ENCODE measurements at places on chromosomes 7 and 10.

DNA sequence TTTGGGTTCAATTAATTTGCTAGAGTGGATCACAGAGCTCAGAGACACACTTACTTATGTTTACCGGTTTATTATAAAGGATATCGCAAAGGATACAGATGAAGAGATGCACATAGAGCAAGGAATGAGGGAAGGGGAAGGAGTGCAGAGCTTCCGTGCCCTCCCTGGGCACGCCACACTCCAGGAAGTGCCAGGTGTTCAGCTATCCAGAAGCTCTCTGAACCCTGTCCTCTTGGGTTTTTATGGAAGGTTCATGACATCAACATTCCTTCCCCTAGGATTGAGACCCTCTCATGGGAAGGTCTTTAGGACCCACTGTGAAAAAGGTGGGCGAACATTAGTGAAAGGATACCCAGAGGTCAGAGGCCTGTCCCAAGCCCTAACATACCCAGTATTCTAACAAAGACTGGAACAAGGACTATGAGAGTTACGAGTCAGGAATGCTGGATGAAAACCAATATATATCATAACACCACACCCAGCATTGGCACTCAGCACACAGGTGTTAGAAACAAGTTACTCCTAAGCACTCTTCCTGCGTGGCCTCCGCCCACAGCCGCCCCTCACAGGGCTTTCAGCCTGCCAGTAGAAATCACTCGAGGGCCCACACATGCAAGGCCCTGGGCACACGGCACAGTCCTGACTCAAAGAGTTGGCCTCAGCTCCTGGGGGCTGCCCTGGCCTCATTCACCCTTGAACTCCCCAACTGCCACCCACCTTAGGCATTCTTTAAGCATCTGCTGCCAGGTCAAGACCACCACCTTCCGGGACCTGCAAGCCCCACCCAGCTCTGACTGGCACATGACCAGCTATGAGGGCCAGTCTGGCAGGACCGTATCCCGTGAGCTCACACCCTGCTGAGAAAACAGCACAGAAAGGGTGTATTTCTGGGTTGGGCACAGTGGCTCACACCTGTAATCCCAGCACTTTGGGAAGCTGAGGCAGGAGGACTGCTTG, 5.6 kb upstream of the AIFM2 start:
- no peak overlapping the region for H3K4me3 ChIP-seq
- no peak overlapping the region for H3K27ac ChIP-seq

DNA sequence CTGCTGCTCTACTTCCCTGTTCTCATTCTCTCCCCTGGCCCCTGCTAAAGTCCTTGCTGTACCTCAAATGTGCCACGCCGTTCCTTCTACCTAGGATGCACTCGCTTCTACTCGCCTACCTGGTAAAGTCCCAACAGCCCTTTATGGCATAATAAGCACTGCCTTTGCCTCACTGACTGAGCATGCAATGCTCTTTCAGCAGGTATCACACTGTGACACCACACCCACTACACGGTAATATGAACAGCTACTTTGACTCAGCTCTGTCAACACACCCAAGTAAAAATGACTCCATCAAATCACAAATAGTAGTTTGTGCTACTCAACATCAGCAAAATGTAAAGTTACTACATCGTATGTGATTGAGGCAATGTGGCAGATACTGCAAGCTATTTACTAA, 37.6 kb downstream of the FAM204A start:
- H3K27ac ChIP-seq = no peak overlapping the region
- H3K4me3 ChIP-seq = no peak overlapping the region
- no peaks in the 10 kb centered on the region for H3K4me1 ChIP-seq
- no peaks in the 10 kb centered on the region for H3K27me3 ChIP-seq
- H3K36me3 ChIP-seq = peaks cover 6% of the 10 kb centered on the region
- no peak for DNase-seq

- peaks cover 40% of the 10 kb centered on the region for H3K27me3 ChIP-seq
- no peak overlapping the region for H3K27ac ChIP-seq
Measured at GRCh38 chr7:149409895-149410294, 51.0 kb downstream of the ZNF777 start.

DNA sequence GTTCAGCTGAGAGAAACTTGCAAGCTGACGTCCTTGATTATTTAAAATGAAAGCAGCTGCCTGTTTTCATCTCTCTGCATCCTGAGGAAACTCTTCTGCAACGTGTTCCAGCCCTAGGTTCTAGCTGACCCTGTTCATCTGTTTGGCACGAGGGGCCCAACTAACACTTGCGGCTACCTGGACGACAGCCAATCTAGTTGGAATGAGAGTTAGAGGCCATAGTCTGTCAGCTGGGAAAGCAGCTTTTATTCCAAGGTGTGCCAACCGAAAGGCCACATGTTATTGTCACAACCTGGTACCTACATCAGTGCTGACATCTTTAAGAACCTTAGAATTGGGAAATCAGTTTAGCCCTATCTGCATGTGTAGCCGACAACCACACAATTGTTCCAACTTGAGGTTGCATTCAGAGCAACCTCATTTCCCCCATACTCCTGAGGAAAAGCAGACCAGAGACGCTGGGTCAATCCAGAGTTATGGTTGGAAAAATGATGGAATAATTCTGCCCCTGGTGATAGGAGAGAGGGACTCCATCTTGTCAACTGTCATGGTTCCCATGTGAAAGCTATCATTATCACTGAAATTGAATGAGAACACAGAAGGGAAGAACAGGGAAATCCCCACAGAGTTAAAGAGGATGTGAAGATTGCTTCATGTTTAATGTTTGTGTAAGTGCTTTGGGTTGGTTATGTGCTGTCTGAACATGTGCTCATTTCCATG, 121.6 kb downstream of the EGFR start:
- H3K4me3 ChIP-seq = no peak overlapping the region
- H3K4me1 ChIP-seq = peaks cover 1% of the 10 kb centered on the region
- peaks cover 12% of the 10 kb centered on the region for H3K27me3 ChIP-seq
- no peak for DNase-seq
- no peak overlapping the region for H3K27ac ChIP-seq

- H3K36me3 ChIP-seq = no peaks in the 10 kb centered on the region
- H3K4me1 ChIP-seq = peaks cover 2% of the 10 kb centered on the region
- H3K4me3 ChIP-seq = no peak overlapping the region
- no peaks in the 10 kb centered on the region for H3K27me3 ChIP-seq
Measured at GRCh38 chr10:79158402-79159097, 89.8 kb downstream of the ZMIZ1 start.

- H3K36me3 ChIP-seq = no peaks in the 10 kb centered on the region
- no peak overlapping the region for H3K4me3 ChIP-seq
- H3K27me3 ChIP-seq = no peaks in the 10 kb centered on the region
- H3K4me1 ChIP-seq = no peaks in the 10 kb centered on the region
- DNase-seq = no peak
Measured at GRCh38 chr7:30788640-30789333, 17.6 kb downstream of the MINDY4 start.

DNA sequence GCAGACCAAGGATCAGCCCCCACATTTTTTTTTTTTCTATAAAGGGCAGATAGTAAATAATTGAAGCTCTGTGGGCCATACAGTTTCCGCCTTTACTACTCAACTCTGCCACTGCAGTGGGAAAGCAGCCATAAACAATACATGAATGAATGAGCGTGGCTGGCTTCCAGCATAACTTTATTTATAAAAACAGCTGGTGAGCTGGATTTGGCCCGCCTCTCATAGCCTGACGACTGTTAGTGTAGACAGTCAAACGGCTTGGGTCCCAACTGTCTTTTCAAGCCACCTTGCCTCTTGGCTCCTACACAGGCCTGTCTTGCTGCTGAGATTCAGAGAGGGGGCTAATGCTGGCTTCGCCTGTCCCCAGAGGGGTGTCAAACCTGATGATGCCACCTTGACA, 169.8 kb upstream of the GPR26 start:
- H3K27me3 ChIP-seq = peaks cover 7% of the 10 kb centered on the region
- H3K4me1 ChIP-seq = no peaks in the 10 kb centered on the region
- DNase-seq = no peak
- no peak overlapping the region for H3K27ac ChIP-seq

GRCh38 chr7:66679633-66680244, 51.1 kb downstream of the KCTD7 start:
- H3K27me3 ChIP-seq = no peaks in the 10 kb centered on the region
- H3K4me3 ChIP-seq = no peak overlapping the region
- H3K27ac ChIP-seq = peak overlapping the region; percentile 84
- H3K4me1 ChIP-seq = peaks cover 43% of the 10 kb centered on the region
- H3K36me3 ChIP-seq = no peaks in the 10 kb centered on the region
- DNase-seq = no peak

- DNase-seq = no peak
- peaks cover 10% of the 10 kb centered on the region for H3K27me3 ChIP-seq
- no peak overlapping the region for H3K4me3 ChIP-seq
- peaks cover 4% of the 10 kb centered on the region for H3K4me1 ChIP-seq
- no peak overlapping the region for H3K27ac ChIP-seq
- no peaks in the 10 kb centered on the region for H3K36me3 ChIP-seq
Measured at GRCh38 chr10:10600004-10600403, 417.7 kb upstream of the CELF2 start.

GRCh38 chr10:77251297-77252013, 386.2 kb downstream of the KCNMA1 start:
- H3K27me3 ChIP-seq = no peaks in the 10 kb centered on the region
- H3K27ac ChIP-seq = no peak overlapping the region
- no peak overlapping the region for H3K4me3 ChIP-seq
- no peaks in the 10 kb centered on the region for H3K36me3 ChIP-seq
- peaks cover 16% of the 10 kb centered on the region for H3K4me1 ChIP-seq
- peak; percentile 26 for DNase-seq

- H3K27me3 ChIP-seq = no peaks in the 10 kb centered on the region
- peak overlapping the region; percentile 14 for H3K4me3 ChIP-seq
- DNase-seq = peak; percentile 40
- H3K4me1 ChIP-seq = peaks cover 24% of the 10 kb centered on the region
- peak overlapping the region; percentile 73 for H3K27ac ChIP-seq
Measured at GRCh38 chr7:2641406-2642393, 9.9 kb downstream of the TTYH3 start.

GRCh38 chr10:97217299-97217698, 31.5 kb upstream of the SLIT1 start:
- no peak for DNase-seq
- H3K27ac ChIP-seq = no peak overlapping the region
- H3K4me3 ChIP-seq = no peak overlapping the region
- H3K4me1 ChIP-seq = peaks cover 26% of the 10 kb centered on the region

DNA sequence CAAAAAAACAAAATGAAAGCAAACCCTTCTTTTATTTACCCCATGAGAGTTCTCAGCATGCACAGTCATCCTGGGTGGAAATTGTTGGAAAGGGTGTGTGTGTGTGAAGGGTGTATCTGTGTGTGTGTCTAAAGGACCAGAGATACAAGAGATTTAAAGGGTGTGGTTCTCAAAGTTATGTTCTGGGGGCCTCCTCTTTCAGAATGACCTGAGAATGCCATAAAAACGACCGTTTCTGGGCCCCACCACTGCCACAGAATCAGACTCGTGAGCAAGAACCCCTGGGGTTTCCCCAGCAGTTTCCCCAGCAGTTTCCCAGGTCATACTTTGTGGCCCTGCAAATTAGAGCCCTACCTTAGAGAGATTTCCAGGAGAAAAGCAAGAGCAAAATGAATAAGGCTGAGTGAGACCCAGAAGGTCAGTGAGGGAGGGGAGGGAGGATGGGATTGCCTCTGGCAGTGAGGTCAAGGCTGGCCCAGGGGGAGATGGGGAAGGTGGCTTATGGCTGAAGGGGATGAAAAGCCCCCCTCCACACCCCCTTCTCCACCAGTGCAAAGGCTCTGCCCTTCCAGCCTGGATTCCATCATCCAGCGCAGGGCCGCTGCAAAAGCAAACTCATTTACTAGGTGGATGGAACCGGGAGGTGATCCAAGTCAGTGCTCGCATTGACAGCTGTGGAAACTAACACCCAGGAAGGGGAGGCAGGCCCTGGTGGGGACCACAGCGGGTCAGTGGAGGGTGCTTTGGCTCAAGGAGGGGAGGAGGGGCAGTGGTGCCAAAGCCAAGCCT, 10.2 kb downstream of the PYROXD2 start:
- peak overlapping the region; percentile 38 for H3K4me3 ChIP-seq
- H3K36me3 ChIP-seq = peaks cover 2% of the 10 kb centered on the region
- H3K27me3 ChIP-seq = no peaks in the 10 kb centered on the region

DNA sequence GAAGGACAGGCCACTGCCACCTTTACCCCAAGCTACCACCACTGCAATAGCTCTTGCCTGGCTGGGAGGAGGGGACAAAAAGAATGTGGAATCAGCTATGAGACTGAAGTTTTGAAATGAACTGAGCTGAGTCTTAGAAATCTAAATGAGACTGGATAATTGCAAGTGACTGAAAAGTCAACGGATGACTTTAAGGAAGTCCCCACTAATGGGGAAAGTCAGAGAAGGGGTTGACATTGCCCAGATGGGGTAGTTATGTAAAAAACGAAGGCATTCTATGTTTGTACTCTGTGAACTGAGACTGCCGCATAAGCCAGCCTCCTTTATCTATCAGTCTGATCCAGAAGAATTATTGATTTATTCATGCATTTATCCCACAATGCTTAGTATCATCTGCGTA, 67.2 kb downstream of the RBM20 start:
- no peak overlapping the region for H3K27ac ChIP-seq
- no peak for DNase-seq

DNA sequence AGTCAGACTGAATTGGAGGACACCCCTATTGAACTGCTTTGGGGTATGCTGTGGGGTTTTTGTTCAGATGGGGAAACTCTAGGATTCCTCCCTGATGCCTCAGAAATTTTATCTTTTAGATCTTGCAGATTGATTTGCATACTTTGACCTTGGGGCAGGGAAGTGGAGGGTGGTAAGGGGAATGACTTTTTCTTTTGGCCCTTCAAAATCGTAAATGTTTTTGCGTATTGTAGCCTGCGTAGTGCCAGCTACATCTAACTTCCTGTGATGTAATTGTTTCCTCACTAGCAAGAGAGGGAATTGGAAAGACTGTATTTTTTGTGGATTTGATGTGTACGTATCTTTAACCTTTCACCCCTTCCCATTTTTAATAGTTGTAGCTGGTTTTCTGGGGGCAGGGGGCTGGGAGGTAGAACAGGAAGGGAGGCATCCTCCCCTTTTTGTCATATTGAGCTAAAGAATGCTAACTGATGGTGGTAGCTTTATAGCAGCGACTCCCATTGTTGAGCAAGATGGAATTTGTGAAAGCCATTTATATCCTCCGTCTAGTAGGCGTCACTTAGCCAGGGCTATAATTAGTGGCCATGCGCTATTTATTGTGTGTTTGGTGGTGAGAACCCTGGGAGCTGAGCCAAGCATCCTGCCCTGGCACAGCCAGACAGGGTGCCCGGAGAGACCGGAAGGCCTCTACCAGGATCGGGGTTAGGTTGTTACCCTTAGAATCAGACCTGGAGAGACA, 11.3 kb downstream of the DUSP5 start:
- no peak for DNase-seq
- peaks cover 95% of the 10 kb centered on the region for H3K36me3 ChIP-seq
- H3K27ac ChIP-seq = peak overlapping the region; percentile 21

GRCh38 chr10:24944512-24945255, 7.7 kb downstream of the PRTFDC1 start:
- H3K4me3 ChIP-seq = no peak overlapping the region
- no peaks in the 10 kb centered on the region for H3K27me3 ChIP-seq
- H3K36me3 ChIP-seq = no peaks in the 10 kb centered on the region
- H3K27ac ChIP-seq = no peak overlapping the region
- peaks cover 12% of the 10 kb centered on the region for H3K4me1 ChIP-seq
- no peak for DNase-seq

All from activated naive CD8-positive, alpha-beta T cell treated with anti-CD3 and anti-CD28 coated beads, Interleukin-2, amount 50 U/mL, for 24 hours (primary cell).